Activated T-helper 2 cell treated with anti-CD3 and anti-CD28 coated beads, Interferon-gamma antibody, Interleukin-2, Interleukin-4, amounts not matched to agents 10 μg/mL and 5 μg/mL and 100 μg/mL, durations not matched to agents 14 hours and 24 hours and 36 hours (primary cell): ENCODE measurements at places on chromosomes 16 and 17. TPM values are rescaled to one million over a fixed set of nuclear protein-coding genes. Genes with fewer than 3 reads are reported as not detected.

The CRHR1 gene
- total RNA-seq = not detected in 2 replicates

The PRAC2 gene
- total RNA-seq = not detected in 2 replicates

The KRT39 gene
- not detected in 2 replicates for total RNA-seq

The NSF gene
- 27.9 and 30.9 TPM in 2 replicates for total RNA-seq

The NAGS gene
- total RNA-seq = 0.28 and 0.82 TPM in 2 replicates

The VKORC1 gene
- 54.5 and 60.0 TPM in 2 replicates for total RNA-seq

The HASPIN gene
- 23.0 and 23.4 TPM in 2 replicates for total RNA-seq
